ENCODE measurements at places on chromosomes 16 and 17. TPM values are rescaled to one million over a fixed set of nuclear protein-coding genes. Genes with fewer than 3 reads are reported as not detected.

TBC1D3G gene
- total RNA-seq = not detected

DNA sequence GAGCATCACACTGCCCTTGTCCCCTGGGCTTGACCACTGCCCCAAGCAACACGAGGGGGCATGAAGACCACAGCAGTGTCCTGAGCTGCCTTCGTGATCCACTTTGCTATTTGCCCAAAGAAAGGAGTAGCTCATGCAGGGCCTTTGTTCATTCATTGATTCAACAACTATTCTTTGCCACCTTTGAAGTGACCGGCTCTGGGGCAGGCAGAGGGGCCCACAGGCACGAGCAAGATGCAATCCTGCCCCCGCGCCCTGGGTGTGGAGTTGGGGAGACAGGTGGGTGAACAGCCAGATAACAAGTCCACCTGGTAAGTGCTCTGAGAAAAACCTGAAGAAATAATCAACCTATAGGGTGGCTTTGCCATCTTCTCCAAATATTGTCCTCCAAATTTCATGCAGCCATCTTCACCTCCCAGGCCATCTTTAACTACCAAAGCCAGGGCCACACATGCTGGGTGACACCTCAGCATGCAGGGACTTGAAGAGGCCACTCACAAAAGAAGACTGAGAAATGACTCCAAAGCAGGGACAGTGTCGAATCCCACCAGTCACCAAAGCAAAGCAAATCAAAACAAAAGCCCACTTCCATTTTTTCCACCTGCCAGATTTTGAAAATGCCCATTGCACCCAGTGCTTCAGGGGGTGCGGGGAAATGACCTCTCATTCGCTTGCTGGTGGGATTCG, 18.2 kb upstream of the RBFOX3 start:
- no peak overlapping the region for H3K27ac ChIP-seq
- H3K4me1 ChIP-seq = no peaks in the 10 kb centered on the region
- H3K36me3 ChIP-seq = no peaks in the 10 kb centered on the region
- peaks cover 86% of the 10 kb centered on the region for H3K27me3 ChIP-seq
- H3K4me3 ChIP-seq = no peak overlapping the region
- DNase-seq = no peak

TEKT1 gene
- total RNA-seq = not detected

DNA sequence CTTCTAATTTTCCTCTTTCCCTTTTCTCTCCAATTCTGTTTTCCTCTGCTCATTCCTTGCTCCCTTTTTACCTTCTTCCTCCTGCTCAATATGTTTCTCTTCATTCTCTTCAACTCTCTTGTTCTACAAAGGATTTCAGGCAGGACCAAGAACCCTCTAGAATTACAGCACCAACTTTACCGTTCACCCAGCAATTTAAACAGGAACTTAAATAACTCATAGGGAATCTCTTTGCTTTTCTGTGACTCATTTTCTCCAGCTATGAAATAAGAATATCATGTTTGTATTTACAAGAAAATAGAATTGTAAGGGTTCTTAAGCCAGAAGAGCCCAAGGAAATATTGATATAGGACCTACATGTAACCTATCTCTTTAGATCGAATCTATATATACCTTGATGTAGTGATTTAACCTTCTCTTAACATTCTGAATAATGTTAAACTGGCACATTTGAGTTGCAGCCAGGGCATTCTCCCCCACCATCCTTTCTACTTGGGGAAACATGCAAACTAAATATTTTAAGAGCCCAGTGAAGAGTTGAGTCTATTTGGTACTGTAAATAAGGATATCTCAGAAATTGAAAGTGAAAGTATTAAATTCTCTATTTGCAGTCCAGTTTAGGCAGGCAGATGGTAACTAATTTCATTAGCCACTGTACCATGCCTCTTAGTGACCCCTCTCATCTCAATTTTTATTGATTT, 137.0 kb downstream of the ANKFN1 start:
- no peak for DNase-seq
- H3K27ac ChIP-seq = no peak overlapping the region
- H3K4me1 ChIP-seq = peaks cover 9% of the 10 kb centered on the region
- H3K36me3 ChIP-seq = no peaks in the 10 kb centered on the region

DNA sequence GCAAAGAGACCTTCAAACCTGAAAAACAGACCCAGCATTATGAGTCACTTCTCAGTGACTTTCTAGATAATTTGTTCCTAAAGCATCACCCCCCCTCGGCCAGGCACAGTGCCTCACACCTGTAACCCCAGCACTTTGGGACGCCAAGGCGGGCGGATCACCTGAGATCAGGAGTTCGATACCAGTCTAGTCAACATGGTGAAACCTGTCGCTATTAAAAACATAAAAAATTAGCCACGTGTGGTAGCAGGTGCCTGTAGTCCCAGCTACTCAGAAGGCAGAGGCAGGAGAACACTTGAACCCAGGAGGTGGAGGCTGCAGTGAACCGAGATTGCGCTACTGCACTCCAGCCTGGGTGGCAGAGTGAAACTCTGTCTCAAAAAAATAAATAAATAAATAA, 24.3 kb upstream of the RNPS1 start:
- H3K27me3 ChIP-seq = no peaks in the 10 kb centered on the region
- H3K4me3 ChIP-seq = no peak overlapping the region
- peaks cover 53% of the 10 kb centered on the region for H3K36me3 ChIP-seq
- H3K27ac ChIP-seq = no peak overlapping the region

SLC22A31 gene
- not detected for total RNA-seq

DNA sequence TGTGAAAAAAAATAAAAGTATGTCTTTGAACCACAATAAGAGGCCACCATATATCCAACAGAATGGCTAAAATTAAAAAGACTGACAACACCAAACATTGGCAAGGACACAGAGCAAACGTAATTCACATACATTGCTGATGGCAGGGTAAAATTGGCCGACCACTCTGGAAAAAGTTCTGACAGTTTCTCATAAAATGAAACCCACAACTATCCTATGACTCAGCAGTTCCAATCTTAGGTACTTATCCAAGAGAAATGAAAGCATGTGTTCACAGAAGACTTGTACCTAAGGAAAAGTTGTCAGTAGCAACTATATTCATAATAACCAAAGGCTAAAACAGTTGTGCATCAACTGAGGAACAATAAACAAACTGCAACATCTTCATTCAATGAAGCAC, 357.3 kb upstream of the XYLT1 start:
- no peaks in the 10 kb centered on the region for H3K4me1 ChIP-seq
- no peak overlapping the region for H3K4me3 ChIP-seq
- H3K27ac ChIP-seq = no peak overlapping the region

DNA sequence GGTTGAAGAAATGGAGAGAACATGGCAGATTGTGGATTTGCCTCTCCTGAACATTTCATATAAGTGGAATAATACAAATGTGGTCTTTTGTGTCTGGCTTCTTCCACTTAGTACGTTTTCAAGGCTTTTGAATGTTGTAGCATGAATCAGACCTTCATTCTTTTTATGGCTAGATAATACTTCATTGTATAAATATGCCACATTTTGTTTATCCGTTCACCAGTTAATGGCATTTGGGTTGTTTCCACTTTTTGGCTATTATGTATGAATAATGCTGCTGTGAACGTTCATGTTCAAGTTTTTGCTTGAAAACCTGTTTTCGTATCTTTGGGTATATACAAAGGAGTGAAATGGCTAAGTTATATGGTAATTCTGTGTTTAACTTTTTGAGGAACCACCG, 130.4 kb downstream of the TANC2 start:
- no peak overlapping the region for H3K27ac ChIP-seq
- H3K4me3 ChIP-seq = no peak overlapping the region
- DNase-seq = no peak

DNA sequence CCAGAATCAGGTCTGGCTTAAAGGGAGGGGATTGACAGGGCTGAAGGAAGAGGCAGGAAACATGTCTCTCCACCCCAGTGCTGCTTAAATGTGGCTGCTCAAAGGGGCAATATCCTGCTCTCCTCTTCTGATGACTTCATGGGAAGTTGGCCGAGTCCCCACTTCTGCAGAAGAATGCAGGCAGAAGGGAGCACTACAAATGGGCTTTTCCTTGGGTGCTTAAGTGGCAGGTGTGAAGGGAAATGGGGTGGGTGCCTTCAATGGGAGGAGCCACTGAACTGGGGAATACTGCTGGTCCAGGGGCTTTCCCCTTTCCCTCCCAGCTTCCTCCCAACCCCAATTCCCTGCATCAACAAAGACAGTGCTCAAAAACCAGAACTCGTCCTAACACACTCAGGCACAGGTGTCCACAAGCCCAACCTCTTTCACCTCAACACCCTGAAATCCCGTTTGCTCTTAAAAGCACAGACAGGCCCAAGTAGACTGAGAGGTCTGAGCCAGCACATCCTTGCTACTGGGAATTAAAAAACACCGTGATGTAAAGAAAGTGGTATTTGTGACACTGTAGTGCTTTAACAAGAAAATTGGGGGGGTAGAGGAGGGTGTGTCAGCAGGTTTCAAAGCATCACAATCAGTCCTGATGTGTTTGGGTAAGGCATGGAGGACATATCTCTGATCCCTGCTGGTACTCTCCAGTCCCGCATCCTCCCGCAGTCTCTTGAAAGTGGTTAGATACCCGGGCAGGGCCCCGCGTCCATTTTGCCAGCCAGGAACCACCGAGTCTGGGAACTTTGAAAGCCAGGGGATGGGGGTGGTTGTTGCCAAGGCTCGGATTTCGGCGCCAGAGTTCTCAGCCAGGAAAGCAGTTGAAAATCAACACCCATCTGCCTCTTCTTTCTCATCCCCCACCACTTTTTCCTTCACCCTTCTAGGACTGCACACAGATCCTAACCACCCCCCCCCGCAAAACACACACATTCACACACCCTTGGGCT, 1.6 kb downstream of the CA10 start:
- no peak overlapping the region for H3K27ac ChIP-seq
- H3K4me3 ChIP-seq = no peak overlapping the region
- no peak for DNase-seq
- H3K27me3 ChIP-seq = peaks cover 87% of the 10 kb centered on the region

TERB1 gene
- not detected for total RNA-seq

GRCh38 chr17:42179335-42179734, 1.6 kb downstream of the KCNH4 start:
- no peak overlapping the region for H3K4me3 ChIP-seq
- H3K36me3 ChIP-seq = no peaks in the 10 kb centered on the region
- peaks cover 34% of the 10 kb centered on the region for H3K27me3 ChIP-seq
- H3K4me1 ChIP-seq = peaks cover 37% of the 10 kb centered on the region
- H3K27ac ChIP-seq = no peak overlapping the region

Measured in left ventricle myocardium inferior (tissue), 1 donor.